Stimulated activated CD4-positive, alpha-beta T cell treated with anti-CD3 and anti-CD28 coated beads, Interleukin-1b, Interleukin-23, amount 100 ng/mL, for 4 hours (primary cell): ENCODE measurements at places on chromosomes 13 and 19.

- DNase-seq: no peak
These were observed 396.6 kb upstream of the SPRY2 start for GRCh38 chr13:80737513-80737912.

DNA sequence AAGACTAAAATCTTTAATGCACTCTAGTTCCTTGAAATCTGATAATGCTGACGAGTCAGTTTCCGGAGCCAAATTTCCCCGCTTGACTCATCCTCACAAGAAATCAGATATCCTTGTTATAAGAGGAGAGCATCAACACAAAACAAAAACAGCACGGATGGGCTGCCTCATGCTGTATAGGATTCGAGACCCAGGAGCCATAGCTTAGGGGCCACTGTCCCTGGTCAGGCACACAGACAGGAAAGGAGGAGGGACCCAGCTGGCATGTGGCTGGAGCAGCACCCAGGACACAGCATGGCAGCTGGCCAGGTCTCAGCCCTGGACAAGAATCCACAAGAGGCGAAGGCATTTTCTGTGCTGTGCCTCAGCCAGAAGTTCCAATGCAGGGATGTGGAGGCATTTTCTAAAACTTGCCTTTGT is 110.2 kb upstream of the SPATA13 start:
- DNase-seq: no peak

DNA sequence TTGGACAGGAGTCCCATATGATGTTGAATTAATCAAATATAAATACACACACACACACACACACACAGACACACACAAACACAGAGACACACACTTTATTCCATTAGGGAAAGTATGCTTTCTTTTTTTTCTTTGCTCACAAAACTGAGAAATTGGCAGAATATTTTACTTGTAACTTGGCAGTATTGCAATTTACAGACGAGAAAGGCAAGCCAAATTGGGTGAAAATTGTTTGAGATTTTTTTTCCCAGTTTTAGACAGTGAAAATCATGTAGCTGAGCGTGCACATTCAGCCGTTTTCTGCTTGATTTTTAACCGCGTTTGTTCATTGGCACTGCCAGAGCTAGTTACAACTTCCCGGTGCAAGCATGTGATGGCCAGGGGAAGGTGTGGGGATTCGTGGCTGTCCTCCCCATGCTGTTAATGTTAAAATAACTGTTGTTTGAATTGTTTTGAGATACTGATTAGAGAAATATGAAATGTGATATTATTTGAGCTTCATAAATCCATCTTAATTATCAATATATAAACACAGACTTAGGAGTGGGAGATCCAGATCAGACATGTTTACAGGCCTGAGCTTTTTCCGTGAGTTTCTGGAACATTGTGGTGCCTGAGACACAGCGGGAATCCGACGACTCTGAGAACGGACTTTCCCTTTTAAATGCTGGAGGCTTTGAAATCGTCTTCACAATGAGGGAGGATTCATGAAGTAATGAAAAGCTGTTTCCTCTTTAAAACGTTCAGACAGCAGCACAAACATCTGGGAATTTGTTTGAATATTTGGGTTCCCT is 125.5 kb downstream of the KCNRG start:
- DNase-seq: no peak

- DNase-seq: no peak
These were observed 2.3 kb downstream of the EEF2 start for GRCh38 chr19:3982701-3983541.

DNA sequence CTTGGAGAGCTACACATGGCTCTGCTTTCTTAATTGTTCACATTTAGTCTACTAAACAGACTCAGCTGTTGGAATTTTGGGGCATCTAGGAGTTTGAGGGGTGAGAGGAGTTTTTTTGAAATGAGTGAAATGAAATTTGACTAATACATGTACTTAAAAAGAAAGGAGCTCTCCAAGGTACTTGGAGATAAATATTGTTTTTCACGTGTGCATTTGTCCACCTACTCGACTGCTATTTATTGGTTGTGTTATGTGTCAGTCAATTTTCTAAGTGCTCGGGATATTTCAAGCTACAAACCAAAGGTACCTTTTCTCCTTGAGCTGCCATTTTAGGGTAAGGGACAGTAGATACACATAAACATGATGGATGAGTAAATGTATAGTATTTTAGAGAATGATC is 697.0 kb downstream of the LIG4 start:
- no peak for DNase-seq

DNA sequence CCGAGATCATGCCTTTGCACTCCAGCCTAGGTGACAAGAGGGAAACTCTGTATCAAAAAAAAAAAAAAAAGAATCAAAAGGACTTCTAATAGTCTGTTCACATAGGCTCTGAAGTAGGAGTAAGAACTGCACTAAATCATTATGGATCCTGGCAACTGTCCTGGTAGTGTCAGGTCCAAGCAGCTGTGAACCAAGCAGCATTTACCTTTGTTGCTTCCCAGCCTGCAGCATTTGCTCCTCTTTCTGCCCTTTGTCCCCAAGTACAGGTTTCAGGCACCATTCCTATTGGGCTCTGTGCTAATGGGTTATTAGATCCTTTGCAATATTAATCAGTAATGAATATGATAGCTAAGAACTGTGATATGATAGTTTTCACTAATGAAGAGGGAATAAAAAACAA is 77.4 kb upstream of the NBEA start:
- no peak for DNase-seq

GRCh38 chr19:53432088-53432661 is 391 bp downstream of the ZNF761 start:
- no peak for DNase-seq

GRCh38 chr13:19861762-19862161 is 1.7 kb downstream of the ZMYM5 start:
- no peak for DNase-seq

GRCh38 chr13:42836930-42837690 is 55.7 kb downstream of the FAM216B start:
- DNase-seq: no peak

- no peak for DNase-seq
These were observed 17.8 kb downstream of the POU2F2 start for GRCh38 chr19:42114412-42114811.

- no peak for DNase-seq
These were observed 511.5 kb downstream of the UQCRFS1 start for GRCh38 chr19:28701491-28701890.

- DNase-seq: no peak
These were observed 24.4 kb downstream of the SLC25A15 start for GRCh38 chr13:40813667-40814454.

- DNase-seq: no peak
These were observed 55.5 kb upstream of the KATNAL1 start for GRCh38 chr13:30362869-30363268.

- DNase-seq: no peak
These were observed 205.8 kb downstream of the LMO7 start for GRCh38 chr13:75841905-75842304.

- no peak for DNase-seq
These were observed 1.1 kb downstream of the DHRS12 start for GRCh38 chr13:51802631-51803418.

DNA sequence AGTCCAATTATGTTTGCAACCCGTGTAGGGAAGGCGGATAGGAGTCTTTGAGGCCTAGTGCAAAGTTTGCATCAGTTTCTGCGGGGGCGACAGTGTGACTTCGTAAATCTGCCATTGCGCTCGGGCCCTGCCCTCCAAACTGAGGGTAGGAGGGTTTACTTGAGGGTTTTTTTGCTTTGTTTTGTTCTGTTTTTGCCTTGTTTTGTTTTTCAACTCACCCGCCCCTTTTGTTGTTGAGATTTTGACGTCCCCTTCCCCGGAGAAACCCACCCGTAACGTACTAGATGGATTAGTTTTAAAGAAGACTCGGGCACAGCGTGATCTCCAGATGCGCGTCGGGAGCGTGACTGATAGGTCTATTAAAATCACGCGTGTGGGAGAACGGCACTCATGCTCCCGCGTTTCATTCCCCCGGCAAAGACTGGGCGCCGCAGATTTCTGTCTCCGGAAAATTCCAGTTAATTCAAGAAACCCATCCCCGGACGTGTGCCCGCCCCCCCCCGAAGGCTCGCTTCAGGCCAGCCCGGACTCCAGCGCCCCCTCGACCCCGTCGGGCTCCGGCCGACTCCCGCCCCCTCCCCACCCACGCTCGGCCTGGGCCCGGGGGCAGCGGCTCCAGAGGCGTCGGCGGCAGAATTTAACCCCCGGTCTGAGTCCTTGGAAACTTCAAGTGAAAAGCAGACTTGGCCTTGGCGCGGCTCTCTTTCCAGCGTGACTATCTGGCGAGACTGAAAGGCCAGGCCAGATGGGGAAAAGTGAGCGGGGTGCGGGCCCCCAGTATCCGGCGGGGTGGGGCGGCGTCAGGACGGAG is 5.0 kb downstream of the SOX1 start:
- DNase-seq: no peak

GRCh38 chr13:41154042-41154441 is 21.4 kb upstream of the KBTBD6 start:
- DNase-seq: no peak

DNA sequence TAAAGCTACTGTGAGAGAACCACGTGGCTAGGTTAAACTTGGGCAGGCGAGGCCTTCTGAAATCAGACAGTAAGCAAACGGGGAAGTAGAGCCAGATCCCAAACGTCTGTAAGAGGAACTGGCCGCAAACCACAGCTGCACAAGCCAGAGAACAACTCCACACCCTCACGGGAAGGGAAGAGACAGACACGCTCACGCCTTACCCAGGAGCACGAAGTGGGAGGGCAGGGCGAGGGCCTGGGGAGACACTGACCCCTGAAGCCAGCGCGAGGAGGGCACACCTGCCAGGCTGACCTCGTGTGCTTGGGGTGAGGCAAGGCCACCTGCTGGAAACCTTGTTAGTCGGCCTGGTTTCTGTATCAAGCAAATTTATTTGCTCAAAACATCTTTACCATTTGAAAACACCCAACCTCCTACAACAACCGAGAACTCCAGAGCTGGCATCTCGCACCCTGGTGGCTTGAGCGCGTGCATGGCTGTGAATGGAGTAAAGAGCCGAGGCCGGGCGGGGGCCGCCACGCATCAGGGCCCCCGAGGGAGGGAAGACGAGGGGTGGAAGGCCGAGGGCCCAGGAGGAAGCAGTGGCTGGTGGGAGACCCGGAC is 7.3 kb downstream of the POLR2E start:
- DNase-seq: no peak

DNA sequence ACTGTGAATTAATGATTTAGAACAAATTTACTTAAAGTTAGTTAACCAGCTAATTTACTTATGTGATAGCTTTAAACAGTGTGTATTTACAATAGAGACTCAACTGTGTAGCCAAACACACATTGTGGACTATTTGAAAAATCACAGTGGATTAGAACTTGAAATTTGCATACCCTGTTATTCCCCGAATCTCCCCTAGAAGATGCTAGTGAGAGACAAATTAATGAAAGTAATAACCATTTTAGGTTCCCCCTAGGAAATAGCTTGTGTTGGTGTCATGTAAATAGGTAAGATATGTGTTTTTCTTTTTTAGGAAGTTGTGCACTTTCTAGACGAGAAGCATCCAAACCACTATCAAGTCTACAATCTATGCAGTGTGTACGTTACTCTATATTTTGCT is 98.5 kb downstream of the C1QTNF9 start:
- no peak for DNase-seq

- no peak for DNase-seq
These were observed 9.6 kb upstream of the CEACAM5 start for GRCh38 chr19:41698746-41699230.

DNA sequence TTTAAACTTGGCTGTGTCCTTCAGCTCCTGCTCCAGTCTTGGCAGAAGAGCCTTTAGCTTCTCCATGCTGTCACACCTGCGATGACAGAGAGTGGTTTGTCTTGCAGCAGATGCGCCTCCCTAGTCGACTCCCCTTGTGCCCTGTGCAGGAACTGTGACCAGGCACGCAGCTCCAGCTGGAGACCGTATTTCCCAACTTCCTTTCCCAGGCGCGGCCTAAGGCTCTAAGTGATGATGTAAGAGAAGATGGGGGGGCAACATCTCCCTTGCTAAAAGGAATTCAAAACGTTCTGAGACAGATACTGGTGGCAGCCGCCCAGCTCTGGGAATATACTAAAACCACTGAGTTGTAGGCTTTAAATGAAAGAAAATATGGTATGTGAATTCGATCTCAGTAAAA is 16.3 kb downstream of the DCUN1D2 start:
- no peak for DNase-seq

DNA sequence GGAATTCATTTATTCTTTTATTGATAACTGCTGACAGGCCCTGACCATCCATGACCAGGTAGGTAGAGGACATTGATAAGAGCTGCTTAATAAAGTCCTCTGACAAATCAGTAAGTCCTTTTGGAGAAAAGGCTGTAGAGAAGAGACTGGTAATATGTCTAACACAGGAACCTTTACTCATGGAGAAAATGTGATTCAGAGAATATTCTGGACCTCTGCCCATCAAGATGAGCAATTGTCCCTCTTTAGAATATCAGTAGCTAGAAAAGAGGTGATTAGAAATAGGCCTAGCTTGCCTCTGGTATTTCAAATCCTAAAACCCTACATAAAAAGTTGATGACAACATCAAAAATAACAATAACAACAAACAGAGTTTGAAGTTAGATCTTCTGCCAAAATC is 642.3 kb downstream of the TBC1D4 start:
- DNase-seq: no peak

DNA sequence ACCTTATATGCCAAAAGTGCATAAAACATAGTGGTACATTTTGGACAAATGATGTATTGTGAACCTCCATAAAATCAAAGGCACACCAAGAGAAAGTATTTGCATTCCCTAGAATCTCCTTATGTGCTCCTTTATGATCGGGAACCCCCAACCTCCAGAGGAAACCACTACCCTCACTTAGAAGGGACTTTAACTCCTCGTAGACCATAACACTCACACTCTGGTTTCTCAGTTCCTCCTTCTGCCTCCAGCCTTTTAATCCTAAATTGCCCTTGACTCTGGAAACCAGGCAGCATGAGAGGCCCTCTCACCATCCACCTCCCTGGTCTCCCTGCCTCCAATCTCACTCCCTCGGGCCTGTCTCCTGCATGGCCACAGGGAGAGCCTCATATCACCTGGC is 9.8 kb upstream of the KCNN4 start:
- DNase-seq: no peak

DNA sequence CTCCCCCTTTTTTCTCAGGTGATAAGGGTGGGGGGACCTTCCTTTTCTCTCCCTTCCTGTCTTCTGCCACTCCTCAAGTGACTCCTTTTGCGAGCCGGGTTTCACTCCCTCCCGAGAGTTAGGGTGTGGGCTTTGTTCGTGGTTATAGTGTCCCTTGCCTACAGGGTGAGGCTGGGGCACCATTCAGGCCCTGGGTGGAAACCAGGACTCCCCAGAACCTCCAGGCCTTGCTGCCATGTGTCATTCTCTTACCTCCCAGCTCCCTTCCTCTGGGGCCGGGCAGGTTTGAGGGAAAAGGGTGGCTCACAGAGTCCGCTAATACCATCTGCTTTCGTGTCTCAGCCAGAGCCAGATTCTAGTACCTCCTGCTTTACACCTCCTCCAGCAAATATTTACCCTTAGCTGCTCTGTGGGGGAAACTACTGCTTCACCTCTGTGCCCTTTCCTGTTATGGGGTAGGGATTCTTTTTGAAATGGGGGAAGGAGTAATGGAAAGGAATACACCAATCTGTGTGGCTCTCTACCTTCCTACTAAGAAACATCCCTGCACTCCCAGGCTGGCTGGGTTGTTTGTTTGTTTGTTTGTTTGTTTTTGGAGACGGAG is 2.8 kb downstream of the ACTN4 start:
- DNase-seq: no peak

GRCh38 chr13:30907121-30907861 is 1.2 kb downstream of the MEDAG start:
- no peak for DNase-seq
